Ovary (tissue), 10 donors: ENCODE measurements at places on chromosomes 1 and 21. TPM values are rescaled to one million over a fixed set of nuclear protein-coding genes. Genes with fewer than 3 reads are reported as not detected.
A peak's percentile ranks its signal among the peaks of the same experiment; 100 is the strongest.

DNA sequence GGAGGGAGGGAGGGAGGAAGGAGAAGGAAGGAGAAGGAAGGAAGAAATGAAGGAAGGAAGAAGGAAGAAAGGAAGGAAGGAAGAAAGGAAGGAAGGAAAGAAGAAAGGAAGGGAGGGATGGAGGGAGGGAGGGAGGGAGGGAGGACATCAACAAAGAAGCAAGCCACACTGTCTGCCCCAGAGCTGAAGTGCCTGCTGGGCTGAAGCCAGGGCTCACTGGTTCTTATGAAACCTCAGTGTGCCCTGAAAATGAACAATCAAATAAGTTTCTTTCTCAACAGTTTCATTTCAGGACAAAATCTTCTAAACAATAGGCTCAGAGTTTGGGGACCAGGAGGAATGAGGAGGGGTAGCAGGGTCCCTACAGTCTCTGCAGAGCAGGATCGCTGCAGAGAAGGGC lies 21.1 kb downstream of the ARHGEF19 start:
- DNase-seq: peak; percentile 58
- no peak overlapping the region for H3K4me3 ChIP-seq
- no peaks in the 10 kb centered on the region for H3K36me3 ChIP-seq
- H3K4me1 ChIP-seq: peaks cover 5% of the 10 kb centered on the region

DNA sequence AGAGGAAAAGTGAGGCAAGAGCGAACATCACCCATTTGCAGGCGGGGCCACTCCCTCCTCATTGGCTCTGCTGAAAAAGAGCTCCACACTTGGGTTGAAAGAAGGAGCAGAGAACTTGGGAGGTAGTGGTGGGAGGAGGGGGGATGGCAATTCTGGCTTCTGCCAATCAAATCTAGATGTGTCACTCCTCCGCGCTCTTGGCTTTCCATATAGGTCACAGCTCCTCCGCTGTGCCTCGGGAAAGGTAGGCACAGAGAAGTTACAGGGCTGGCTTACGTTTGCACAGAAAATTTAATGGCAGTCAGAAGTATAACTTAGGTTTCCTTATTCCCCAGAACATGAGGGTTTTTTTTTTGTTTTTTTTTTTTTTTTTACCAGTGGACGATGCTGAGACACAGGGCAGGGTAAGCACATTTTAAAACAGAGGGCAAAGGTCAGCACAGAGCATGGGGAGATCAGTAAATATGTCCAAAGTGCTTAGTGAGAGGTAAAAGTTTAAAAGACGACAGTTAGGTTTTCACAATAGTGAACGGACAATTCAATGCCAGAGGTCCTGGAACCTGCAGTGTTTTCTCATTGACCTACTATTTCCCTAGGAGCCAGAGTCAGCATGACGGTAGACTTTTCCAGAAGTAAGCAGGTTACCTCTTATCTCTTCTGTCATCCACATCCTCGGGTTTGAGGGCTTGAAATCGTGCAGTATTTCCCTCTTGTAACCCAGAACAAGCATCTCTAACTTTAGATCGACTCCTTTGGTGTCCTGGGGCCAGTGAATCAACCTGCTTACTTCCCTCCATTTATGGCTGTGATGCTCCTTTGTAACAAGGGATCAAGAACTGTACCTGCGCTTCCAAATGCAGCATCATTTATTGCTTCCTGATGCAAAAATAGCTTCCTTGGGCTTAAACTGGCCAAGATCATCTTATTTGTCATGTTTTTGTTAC lies 258.9 kb upstream of the PROX1 start:
- no peaks in the 10 kb centered on the region for H3K27me3 ChIP-seq
- no peaks in the 10 kb centered on the region for H3K36me3 ChIP-seq
- no peak overlapping the region for H3K27ac ChIP-seq

GRCh38 chr1:235999259-235999925 lies 65.5 kb downstream of the NID1 start:
- no peak overlapping the region for H3K27ac ChIP-seq
- no peak for DNase-seq
- no peaks in the 10 kb centered on the region for H3K36me3 ChIP-seq
- peaks cover 1% of the 10 kb centered on the region for H3K4me1 ChIP-seq

GRCh38 chr21:44372616-44373015 lies 19.2 kb downstream of the TRPM2 start:
- no peak overlapping the region for H3K4me3 ChIP-seq
- H3K36me3 ChIP-seq: no peaks in the 10 kb centered on the region
- DNase-seq: peak; percentile 7
- no peak overlapping the region for H3K27ac ChIP-seq
- H3K4me1 ChIP-seq: peaks cover 7% of the 10 kb centered on the region

DNA sequence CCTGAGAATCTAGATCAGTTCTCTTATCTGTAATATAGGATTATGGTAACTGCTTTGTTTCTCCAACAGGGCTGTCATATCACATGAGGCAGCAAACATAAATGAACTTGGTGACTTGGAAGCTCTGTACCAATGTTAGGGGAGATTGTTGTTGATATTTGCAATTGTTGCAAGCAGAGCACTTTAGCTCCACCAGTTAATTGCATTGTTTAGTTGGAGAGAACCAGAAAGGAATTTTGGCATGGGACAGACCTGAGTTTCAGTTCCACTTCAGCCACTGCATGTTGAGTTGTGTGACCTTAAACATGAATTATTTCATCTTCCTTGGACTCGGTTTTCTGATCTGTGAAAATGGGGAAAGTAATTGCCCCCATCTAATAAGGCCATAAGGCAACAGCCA lies 142.3 kb upstream of the JUN start:
- no peaks in the 10 kb centered on the region for H3K36me3 ChIP-seq
- no peaks in the 10 kb centered on the region for H3K27me3 ChIP-seq
- no peak overlapping the region for H3K27ac ChIP-seq

GRCh38 chr1:232274236-232274855 lies 355.6 kb downstream of the SIPA1L2 start:
- no peaks in the 10 kb centered on the region for H3K27me3 ChIP-seq
- no peak overlapping the region for H3K27ac ChIP-seq
- no peak for DNase-seq
- no peak overlapping the region for H3K4me3 ChIP-seq

The CA6 gene
- not detected for total RNA-seq

The SFN gene
- not detected for total RNA-seq

The TTC24 gene
- not detected for total RNA-seq

The RGL1 gene
- total RNA-seq: 31.0 TPM

The GBP6 gene
- 0.45 TPM for total RNA-seq

The KDF1 gene
- not detected for total RNA-seq
